ENCODE measurements at places on chromosomes 2 and 18.

DNA sequence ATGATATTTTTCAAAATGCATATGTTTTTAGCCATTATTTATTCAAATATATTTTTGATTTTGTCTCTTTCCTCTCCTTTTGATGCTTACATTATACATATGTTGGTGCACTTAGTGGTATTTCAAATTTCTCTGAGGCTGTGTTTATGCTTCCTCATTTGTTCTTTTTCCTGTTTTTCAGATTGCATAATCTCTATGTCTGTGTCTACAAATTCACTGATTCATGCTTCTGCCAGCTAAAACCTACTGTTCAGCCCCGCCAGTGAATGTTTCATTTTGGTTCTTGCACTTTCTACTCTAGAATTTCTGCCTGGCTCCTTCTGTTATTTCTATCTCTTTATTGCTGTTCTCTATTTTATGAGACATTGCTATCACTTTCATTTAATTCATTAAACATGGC, 951.7 kb upstream of the CNTNAP5 start:
- DNase-seq: no peak

DNA sequence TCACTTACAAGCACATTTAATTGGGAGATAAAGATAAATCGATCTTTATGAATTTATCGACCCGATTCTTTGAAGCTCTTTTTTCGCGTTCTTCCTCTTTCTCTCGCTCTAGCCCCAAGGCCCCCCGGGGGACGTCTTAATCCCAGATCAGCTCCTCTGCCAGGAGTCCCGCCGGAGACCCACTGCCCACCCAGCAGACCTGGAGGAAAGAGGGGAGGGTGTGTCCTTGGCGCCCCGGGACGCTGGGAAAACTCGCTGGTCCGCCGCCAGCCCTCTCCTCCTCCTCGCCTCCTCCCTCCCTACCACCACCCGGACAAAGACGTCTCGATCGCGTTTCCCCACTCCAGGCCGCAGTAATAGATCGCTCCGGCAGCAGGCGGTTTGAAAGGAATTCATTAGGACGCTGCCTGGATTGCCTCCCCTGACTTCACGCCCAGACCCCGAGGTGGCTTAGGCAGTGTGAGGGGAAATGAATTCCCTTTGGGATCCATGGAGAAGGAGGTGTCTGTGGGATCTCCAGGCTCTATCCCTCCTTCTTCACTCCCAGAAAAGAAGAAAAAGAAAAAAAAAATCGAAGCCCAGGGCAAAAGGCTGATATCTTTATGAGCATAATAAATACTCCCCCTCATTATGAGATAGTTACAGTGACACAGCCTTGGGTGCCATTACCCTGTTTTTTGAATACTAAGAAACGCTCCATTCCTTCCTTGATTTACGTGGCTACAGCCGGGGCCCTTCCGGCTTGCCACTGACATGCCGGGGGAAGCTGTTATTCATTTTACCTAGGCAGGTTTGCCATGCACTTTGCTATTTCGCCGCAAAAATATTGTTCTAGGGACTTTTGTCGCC, 1.8 kb upstream of the GBX2 start:
- DNase-seq: no peak

- DNase-seq: no peak
These were observed 31.7 kb downstream of the CELF4 start for GRCh38 chr18:37533647-37534584.

- no peak for DNase-seq
These were observed 56.8 kb downstream of the ATF2 start for GRCh38 chr2:175111200-175111657.

GRCh38 chr2:39203382-39203781, 40.4 kb downstream of the CDKL4 start:
- no peak for DNase-seq

All from stimulated activated CD8-positive, alpha-beta memory T cell treated with anti-CD3 and anti-CD28 coated beads, Interleukin-7, amount 100 ng/mL, for 1 hour (primary cell).